ENCODE measurements at places on chromosomes 4 and X. TPM values are rescaled to one million over a fixed set of nuclear protein-coding genes. Genes with fewer than 3 reads are reported as not detected.

Gene CCNA2
- 0.82 TPM for total RNA-seq

DNA sequence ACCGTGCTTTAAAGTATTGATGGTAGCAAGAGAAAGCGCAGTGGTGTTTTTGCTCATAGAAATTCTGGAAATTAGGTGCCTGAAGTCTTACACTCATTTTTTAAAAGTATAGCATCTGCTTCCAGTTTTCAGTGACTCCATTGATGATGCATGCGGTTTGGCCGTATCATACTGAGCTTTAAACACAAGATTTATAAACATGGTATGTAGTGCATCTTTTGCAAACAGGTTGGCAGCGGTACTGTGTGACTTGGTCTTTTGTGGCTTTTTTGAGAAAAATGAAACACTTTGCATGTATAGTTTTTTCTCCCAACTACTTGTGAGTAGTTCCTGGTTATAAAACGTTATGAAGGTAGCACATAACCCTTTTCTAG, 2.0 kb downstream of the DDX3X start:
- no peak for DNase-seq

GRCh38 chrX:109398833-109399232, 83.1 kb downstream of the GUCY2F start:
- no peak for DNase-seq

Gene TMEM271
- total RNA-seq, result not detected
